ENCODE measurements at places on chromosomes 12 and 14. TPM values are rescaled to one million over a fixed set of nuclear protein-coding genes. Genes with fewer than 3 reads are reported as not detected.

GRCh38 chr12:57190037-57190436, 26.6 kb upstream of the NXPH4 start:
- DNase-seq: no peak
- H3K36me3 ChIP-seq: peaks cover 49% of the 10 kb centered on the region
- no peaks in the 10 kb centered on the region for H3K4me1 ChIP-seq
- peak overlapping the region; percentile 10 for H3K27ac ChIP-seq
- H3K27me3 ChIP-seq: no peaks in the 10 kb centered on the region

The BBS10 gene
- total RNA-seq: 11.3 TPM

The KRT77 gene
- not detected for total RNA-seq

- H3K36me3 ChIP-seq: peaks cover 2% of the 10 kb centered on the region
- no peak for DNase-seq
- peaks cover 43% of the 10 kb centered on the region for H3K4me1 ChIP-seq
- H3K27me3 ChIP-seq: no peaks in the 10 kb centered on the region
- peak overlapping the region; percentile 79 for H3K4me3 ChIP-seq
These were observed 559 bp upstream of the CKAP4 start for GRCh38 chr12:106248312-106248845.

GRCh38 chr12:91604897-91605296, 422.3 kb upstream of the DCN start:
- no peak overlapping the region for H3K4me3 ChIP-seq
- H3K4me1 ChIP-seq: peaks cover 6% of the 10 kb centered on the region
- no peaks in the 10 kb centered on the region for H3K36me3 ChIP-seq
- H3K27ac ChIP-seq: no peak overlapping the region
- no peaks in the 10 kb centered on the region for H3K27me3 ChIP-seq
- no peak for DNase-seq

DNA sequence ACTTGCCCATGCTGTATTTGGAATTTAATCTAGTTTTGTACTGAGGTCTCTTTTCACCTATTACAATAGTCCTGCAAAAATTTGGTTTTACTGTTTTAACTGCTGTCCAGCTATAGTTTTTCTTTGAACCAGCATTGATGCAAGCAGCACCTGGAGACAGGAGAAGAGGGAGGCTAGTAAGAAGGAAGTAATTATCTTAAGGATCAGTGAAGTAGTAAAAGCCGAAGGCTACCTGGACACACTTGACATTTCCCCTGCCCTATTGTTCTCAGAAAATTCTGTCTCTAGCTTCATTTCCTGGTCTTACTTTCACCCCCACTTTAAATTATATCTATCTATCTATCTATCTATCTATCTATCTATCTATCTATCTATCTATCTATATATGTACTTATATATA, 43.5 kb upstream of the LRIG3 start:
- no peak overlapping the region for H3K4me3 ChIP-seq
- no peaks in the 10 kb centered on the region for H3K27me3 ChIP-seq
- no peaks in the 10 kb centered on the region for H3K36me3 ChIP-seq
- peaks cover 36% of the 10 kb centered on the region for H3K4me1 ChIP-seq
- H3K27ac ChIP-seq: no peak overlapping the region
- no peak for DNase-seq

- H3K27ac ChIP-seq: peak overlapping the region; percentile 10
- no peak overlapping the region for H3K4me3 ChIP-seq
- H3K27me3 ChIP-seq: no peaks in the 10 kb centered on the region
- peaks cover 2% of the 10 kb centered on the region for H3K36me3 ChIP-seq
- DNase-seq: no peak
These were observed 60.9 kb downstream of the SOX5 start for GRCh38 chr12:23888396-23889068.

DNA sequence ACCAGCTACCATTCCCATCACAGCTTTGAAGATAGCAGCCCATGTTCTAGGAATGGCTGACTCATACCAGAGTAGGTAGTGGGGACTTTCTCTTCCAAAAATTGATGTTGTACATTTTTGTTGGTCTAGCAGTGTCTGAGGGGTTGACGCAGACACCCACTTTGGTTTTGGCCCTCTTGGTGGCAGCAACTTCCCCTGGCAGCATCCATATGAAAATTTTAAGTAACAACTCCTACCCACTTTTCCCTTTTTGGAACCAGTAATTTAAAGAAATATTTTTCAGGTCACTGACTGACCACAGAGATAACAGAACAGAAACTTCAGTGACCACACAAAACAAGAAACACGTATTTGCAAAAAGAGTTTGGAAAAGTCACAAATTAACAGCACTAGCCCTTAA, 162.0 kb upstream of the TMCC3 start:
- peaks cover 14% of the 10 kb centered on the region for H3K36me3 ChIP-seq
- no peaks in the 10 kb centered on the region for H3K4me1 ChIP-seq
- H3K4me3 ChIP-seq: no peak overlapping the region
- no peaks in the 10 kb centered on the region for H3K27me3 ChIP-seq
- DNase-seq: no peak

DNA sequence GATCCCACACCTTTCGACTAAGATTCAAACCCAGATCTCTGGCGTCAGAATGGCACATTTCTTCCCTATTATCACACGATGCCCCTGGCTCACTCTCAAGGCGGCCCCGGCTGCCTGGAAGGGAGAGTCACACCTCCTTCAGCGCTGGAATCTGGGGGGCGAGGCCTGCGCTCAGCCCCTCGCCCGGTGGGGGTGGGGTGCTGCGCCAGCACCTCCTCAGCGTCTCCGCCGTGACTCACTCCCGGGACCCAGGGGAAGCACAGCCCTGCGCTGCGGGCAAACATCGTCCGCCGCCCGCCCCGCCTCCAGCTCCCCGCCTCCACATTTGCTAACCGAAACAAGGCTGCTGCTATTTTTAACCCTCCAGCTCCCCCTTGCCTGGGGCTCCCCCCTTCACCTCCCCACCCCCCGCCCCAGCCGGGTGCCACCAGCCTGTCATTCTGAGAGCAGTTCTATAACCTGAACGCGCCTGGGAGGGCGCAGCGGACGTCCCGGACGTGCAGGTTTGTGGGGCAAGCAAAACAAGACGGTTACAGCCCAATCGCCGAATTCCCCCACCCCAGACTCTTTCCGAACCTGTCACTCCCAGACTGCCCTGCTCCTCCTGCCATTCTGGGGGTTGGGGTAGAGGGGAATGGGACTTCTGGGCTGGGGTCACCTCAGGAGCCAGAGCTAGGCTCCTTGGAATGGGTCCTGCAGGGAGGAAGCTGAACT, 6.7 kb downstream of the HDAC7 start:
- H3K27ac ChIP-seq: peak overlapping the region; percentile 95
- no peak for DNase-seq
- no peaks in the 10 kb centered on the region for H3K27me3 ChIP-seq
- H3K4me3 ChIP-seq: peak overlapping the region; percentile 50
- peaks cover 97% of the 10 kb centered on the region for H3K4me1 ChIP-seq
- no peaks in the 10 kb centered on the region for H3K36me3 ChIP-seq

GRCh38 chr12:41924111-41924510, 220.6 kb downstream of the GXYLT1 start:
- H3K4me3 ChIP-seq: no peak overlapping the region
- no peaks in the 10 kb centered on the region for H3K36me3 ChIP-seq
- no peaks in the 10 kb centered on the region for H3K27me3 ChIP-seq

- no peak for DNase-seq
- H3K36me3 ChIP-seq: no peaks in the 10 kb centered on the region
- peak overlapping the region; percentile 40 for H3K4me3 ChIP-seq
- H3K27me3 ChIP-seq: no peaks in the 10 kb centered on the region
- H3K4me1 ChIP-seq: peaks cover 8% of the 10 kb centered on the region
These were observed 395.2 kb upstream of the DCN start for GRCh38 chr12:91577586-91578539.

The EMP1 gene
- total RNA-seq: 30.7 TPM

- DNase-seq: no peak
- no peak overlapping the region for H3K4me3 ChIP-seq
- peaks cover 6% of the 10 kb centered on the region for H3K4me1 ChIP-seq
- no peaks in the 10 kb centered on the region for H3K27me3 ChIP-seq
- no peak overlapping the region for H3K27ac ChIP-seq
- H3K36me3 ChIP-seq: no peaks in the 10 kb centered on the region
These were observed 11.3 kb upstream of the SLC41A2 start for GRCh38 chr12:104969343-104969742.
